ENCODE measurements at places on chromosomes 5 and 9. TPM values are rescaled to one million over a fixed set of nuclear protein-coding genes. Genes with fewer than 3 reads are reported as not detected.

DNA sequence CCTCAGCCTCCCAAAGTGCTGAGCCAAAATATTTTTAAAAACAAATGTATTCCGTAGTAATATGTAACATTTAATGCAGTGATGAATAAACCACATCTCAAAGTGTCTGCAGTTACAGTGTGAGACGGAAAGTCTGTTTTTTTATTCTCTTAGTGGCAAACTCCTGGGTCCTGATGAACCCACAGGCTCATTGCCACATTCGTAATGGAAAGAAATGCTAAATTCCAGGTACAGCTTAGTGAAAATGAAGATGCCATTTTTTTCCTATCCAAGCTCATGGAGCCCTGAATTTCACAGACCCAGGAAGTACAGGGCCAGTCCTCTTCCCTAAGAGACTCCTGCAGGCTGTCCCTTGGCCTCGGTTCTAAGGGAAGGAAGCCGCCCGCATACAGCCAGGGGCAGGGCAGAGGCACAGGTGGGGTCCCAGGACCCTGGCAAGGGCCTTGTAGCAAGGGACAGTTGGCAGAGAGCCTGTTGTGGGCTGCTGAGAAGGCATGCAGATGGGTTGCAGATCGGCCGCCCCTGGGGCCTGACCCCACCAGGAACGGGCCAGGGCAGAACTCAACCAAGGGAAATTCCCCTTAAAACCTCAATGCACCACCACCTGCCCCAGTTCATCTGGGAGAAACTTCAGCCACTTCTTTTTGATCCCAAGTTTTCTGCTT, 36.2 kb downstream of the IPPK start:
- H3K4me3 ChIP-seq = no peak overlapping the region
- DNase-seq = no peak
- no peaks in the 10 kb centered on the region for H3K27me3 ChIP-seq
- H3K4me1 ChIP-seq = no peaks in the 10 kb centered on the region
- peaks cover 20% of the 10 kb centered on the region for H3K36me3 ChIP-seq
- H3K27ac ChIP-seq = no peak overlapping the region

DNA sequence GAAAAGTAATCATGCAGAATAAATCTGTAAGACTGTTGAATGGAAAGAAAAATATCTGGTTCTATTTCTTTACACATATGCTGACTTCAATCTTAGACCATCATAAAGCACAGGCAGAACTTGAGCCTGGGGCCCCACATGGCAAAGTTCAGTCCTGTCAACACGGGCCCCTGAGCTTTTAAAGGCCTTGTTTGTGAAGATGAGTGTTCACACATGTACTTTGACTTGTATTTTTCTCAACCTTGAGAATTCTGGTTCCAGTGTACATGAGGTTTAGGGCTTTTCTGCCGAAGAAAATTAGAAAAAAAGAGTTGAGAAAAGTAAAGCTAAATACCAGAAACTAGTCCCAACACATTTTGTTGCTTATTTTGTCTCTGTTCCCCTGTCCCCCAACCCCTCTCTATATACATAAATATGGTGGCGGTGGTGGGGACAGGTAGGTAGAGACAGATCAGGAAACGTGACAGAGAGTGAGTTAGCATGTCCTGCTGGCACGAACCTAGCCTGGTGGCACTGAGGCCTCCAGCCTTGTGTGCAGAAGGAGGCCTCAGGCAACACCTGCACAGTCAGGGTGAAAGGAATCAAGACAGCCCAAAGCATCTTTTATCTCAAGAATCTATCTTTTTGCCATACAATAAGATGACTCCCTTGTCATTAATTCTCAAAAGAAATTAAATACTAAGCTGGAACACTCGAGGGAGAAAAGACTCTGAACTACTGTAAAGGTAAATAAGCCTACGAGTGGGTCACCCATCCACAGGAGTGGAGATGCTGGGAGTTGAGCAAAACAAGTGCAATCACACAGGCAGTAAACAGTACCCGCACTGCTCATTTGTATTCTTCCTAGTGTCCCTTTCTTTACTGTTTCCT, 22.9 kb downstream of the LIFR start:
- no peaks in the 10 kb centered on the region for H3K36me3 ChIP-seq
- H3K27ac ChIP-seq = no peak overlapping the region
- no peak for DNase-seq
- no peaks in the 10 kb centered on the region for H3K27me3 ChIP-seq

The BTNL3 gene
- total RNA-seq = not detected

The PRELID1 gene
- total RNA-seq = 279 TPM

The KIF12 gene
- 3.4 TPM for total RNA-seq

DNA sequence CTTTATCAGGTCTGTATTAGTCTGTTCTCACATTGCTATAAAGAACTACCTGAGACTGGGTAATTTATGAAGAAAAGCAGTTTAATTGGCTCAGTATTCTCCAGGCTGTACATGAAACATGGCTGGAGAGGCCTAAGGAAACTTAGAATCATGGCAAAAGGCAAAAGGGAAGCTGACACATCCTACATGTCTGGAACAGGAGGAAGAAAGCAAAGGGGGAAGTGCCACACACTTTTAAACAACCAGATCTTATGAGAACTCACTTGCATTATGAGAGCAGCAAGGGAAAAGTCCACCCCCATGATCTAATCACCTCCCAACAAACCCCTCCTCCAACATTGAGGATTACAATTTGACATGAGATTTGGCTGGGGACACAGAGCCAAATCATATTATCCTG, 132.1 kb downstream of the PCSK1 start:
- H3K4me3 ChIP-seq = no peak overlapping the region
- H3K4me1 ChIP-seq = peaks cover 9% of the 10 kb centered on the region
- no peaks in the 10 kb centered on the region for H3K27me3 ChIP-seq
- DNase-seq = no peak
- no peaks in the 10 kb centered on the region for H3K36me3 ChIP-seq

The ANGPTL2 gene
- 10.6 TPM for total RNA-seq

The SEC24A gene
- 31.0 TPM for total RNA-seq

DNA sequence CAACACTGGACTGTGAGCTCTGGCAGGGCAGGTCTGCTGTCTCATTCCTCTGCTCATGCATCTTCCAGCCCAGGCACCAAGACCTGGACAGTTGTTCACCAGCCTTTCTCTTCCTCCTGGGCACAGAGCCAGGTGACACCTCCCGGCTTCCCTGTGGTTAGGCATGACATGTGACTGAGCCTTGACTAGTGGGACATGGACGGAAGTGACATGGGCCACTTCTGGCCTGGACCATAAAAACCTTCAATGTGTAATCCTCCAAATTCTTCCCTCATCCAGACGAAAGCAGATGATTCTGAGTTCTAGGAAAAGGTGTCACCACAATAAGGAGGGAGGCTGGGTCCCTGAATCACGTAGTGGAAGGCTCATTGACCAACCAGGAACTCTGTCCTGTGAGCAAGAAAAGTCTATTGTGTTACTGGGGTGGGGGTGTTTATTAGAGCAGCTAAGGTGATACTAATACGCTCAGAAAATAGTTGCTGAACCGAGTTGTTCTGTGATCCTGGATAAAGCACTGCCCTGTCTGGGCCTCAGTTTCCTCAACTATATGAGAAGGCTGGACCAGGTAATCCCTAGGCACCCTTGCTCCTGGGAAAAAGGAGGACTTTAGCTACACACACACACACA, 26.6 kb upstream of the CRB2 start:
- H3K4me3 ChIP-seq = no peak overlapping the region
- no peak for DNase-seq
- no peak overlapping the region for H3K27ac ChIP-seq
- H3K27me3 ChIP-seq = peaks cover 5% of the 10 kb centered on the region
- H3K36me3 ChIP-seq = no peaks in the 10 kb centered on the region
- peaks cover 8% of the 10 kb centered on the region for H3K4me1 ChIP-seq

DNA sequence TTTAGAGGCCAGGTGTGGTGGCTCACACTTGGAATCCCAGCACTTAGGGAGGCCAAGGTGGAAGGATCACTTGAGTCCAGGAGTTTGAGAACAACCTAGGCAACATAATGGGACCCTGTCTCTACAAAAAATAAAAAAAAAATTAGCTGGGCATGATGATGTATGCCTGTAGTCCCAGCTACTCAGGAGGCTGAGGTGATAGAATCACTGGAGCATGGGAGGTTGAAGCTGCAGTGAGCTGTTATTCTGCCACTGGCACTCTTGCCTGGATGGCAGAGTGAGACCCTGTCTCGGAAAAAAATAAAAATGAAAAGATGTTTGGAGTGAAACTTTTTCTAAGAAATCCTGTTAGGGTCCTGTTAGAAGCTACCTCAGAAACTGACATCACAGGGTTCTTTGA, 24.2 kb downstream of the OCLN start:
- H3K4me3 ChIP-seq = no peak overlapping the region
- no peak for DNase-seq
- H3K27me3 ChIP-seq = no peaks in the 10 kb centered on the region
- no peaks in the 10 kb centered on the region for H3K4me1 ChIP-seq
- no peak overlapping the region for H3K27ac ChIP-seq

DNA sequence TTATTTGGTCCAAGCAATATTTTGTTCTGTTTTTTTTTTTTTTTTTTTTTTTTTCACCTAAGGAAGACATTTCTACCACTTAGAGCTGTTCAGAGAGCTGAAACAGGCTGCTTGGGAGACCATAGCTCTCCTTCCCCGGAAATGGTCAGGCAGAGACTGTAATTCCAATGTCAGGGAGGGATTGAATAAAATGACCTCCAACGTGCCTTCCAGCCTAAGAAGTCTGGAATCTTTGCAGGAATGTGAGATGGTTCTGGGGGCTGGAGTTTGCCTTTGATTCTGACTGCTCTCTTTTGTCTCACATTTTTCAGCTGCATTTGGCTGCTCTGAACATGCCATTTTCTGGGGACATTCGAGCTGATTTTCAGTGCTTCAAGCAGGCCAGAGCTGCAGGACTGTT, 38.3 kb upstream of the TGFBR1 start:
- no peak overlapping the region for H3K27ac ChIP-seq
- no peak overlapping the region for H3K4me3 ChIP-seq
- H3K27me3 ChIP-seq = no peaks in the 10 kb centered on the region
- no peaks in the 10 kb centered on the region for H3K4me1 ChIP-seq
- no peak for DNase-seq
- H3K36me3 ChIP-seq = no peaks in the 10 kb centered on the region

DNA sequence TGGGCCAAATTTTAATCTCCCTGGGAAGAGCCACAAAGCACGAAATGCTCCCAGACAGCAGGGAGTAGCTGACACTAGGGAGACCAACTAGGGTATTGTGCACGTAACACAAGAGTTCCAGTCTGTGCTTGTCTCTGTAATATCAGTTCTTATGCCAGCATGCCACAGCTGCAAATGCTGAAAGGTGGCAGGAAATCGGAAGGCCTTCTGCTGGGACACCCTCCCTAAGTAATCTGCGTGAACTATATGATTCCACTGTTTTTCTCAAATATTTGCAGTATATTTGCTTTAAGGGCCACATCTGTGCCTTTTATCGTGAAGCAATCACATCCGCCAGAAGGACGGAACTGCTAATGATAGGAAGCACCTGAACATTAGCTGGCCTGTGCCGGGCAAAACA, 12.6 kb downstream of the VLDLR start:
- 0 out of 2 replicates have a peak, but pooled peaks cover 9% of the 10 kb centered on the region for H3K36me3 ChIP-seq
- no peaks in the 10 kb centered on the region for H3K27me3 ChIP-seq
- peaks cover 11% of the 10 kb centered on the region for H3K4me1 ChIP-seq
- no peak overlapping the region for H3K4me3 ChIP-seq

GRCh38 chr5:57299986-57300385, 126.1 kb downstream of the GPBP1 start:
- H3K27me3 ChIP-seq = no peaks in the 10 kb centered on the region
- H3K36me3 ChIP-seq = no peaks in the 10 kb centered on the region
- DNase-seq = no peak
- no peak overlapping the region for H3K27ac ChIP-seq
- H3K4me3 ChIP-seq = no peak overlapping the region

- H3K27ac ChIP-seq = no peak overlapping the region
- no peaks in the 10 kb centered on the region for H3K4me1 ChIP-seq
- no peak overlapping the region for H3K4me3 ChIP-seq
- H3K36me3 ChIP-seq = no peaks in the 10 kb centered on the region
- no peak for DNase-seq
These were observed 31.4 kb downstream of the LIX1 start for GRCh38 chr5:97111004-97111403.

- no peaks in the 10 kb centered on the region for H3K4me1 ChIP-seq
- H3K27me3 ChIP-seq = no peaks in the 10 kb centered on the region
- H3K36me3 ChIP-seq = no peaks in the 10 kb centered on the region
- H3K4me3 ChIP-seq = no peak overlapping the region
These were observed 16.2 kb downstream of the CLINT1 start for GRCh38 chr5:157842787-157843186.

GRCh38 chr9:93098236-93098946, 2.4 kb downstream of the CARD19 start:
- DNase-seq = no peak
- H3K36me3 ChIP-seq = no peaks in the 10 kb centered on the region
- no peak overlapping the region for H3K4me3 ChIP-seq

DNA sequence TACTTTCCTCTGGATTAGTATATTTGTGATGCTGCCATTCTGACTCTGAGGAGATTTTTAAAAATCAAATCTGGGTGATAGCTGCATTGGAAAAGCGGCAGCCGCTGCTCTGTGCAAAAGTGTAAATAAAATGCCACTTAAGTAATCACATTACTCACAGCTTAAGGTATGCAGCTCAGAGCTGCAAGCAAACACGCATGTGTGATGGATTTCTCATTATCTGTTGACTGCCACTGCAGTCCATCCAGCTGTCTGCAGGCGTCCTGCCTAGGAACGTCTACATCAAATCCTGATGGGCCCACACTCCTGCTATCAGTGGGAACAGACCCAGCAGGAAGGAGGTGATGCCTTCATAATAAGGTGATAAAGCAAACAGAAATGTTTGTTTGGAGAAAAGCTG, 216.9 kb downstream of the SPOCK1 start:
- no peak overlapping the region for H3K27ac ChIP-seq
- H3K4me1 ChIP-seq = no peaks in the 10 kb centered on the region
- no peaks in the 10 kb centered on the region for H3K36me3 ChIP-seq
- H3K27me3 ChIP-seq = no peaks in the 10 kb centered on the region

GRCh38 chr9:34563262-34563661, 26.3 kb downstream of the CNTFR start:
- H3K36me3 ChIP-seq = no peaks in the 10 kb centered on the region
- no peak for DNase-seq
- H3K4me1 ChIP-seq = peaks cover 5% of the 10 kb centered on the region
- H3K27me3 ChIP-seq = peaks cover 2% of the 10 kb centered on the region
- no peak overlapping the region for H3K27ac ChIP-seq
- H3K4me3 ChIP-seq = no peak overlapping the region

DNA sequence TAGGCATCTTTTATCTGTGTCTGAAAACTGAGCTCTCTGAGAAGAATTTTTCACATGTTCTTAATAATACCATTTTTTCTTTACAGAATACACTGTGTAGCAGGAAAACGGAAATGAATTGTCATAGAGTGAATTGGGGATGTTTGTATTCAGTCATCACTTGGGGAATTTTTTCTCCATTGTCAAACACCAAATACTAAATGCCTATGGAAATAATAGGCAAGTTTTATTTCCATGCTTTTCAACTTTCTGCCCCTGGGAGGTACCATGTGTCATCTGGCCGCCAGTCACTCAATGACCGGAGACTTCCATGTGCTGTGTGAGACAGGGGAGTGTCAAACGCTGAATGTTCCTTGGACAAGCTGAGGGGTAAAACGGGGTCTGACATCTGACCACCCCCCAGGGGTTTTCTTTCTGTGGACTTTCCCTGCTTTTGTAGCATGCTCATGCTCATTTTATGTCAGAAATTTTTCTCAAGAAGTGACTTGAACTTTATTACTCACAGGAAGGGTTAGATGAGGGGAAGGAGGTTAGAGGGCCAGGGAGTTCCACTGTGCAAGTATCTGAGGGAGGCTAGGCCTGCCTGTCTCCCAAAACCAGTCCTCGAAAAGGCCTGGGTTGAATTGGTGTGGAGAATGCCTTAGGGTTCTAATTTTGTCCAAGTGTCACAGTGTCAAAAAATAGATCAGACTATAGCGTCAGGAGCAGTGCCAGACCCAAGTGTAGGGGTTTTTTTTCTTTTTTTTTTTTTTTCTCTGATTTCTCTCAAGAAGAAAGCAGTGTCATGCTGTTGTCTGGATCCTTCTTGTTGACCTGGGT, 438.6 kb downstream of the AGTPBP1 start:
- H3K27me3 ChIP-seq = no peaks in the 10 kb centered on the region
- DNase-seq = no peak
- H3K36me3 ChIP-seq = no peaks in the 10 kb centered on the region
- no peak overlapping the region for H3K27ac ChIP-seq
